ENCODE measurements at places on chromosomes 5 and 9.

DNA sequence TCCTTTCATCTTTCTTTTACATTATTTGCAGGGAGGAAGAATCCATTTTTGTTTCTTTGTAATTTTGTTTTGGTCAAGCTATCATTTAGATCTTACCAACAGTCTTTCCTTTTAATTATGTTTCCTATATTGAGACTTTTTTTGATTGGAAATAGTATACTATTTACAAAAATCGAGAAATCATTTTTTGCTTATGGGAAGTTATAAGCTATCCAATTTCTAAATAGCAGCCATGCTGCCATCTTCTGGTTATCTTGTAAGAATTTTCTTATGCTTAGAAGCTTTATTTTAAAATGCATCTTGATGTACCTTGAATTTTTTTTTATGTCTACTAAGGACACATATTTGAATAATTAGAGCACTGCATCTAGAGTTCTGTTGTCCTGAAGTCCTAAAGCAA is 821.2 kb downstream of the PTPRD start:
- no peak for DNase-seq

GRCh38 chr5:170365831-170366230 is 23.3 kb downstream of the KCNMB1 start:
- no peak for DNase-seq

GRCh38 chr9:123331346-123332060 is 24.5 kb upstream of the CRB2 start:
- no peak for DNase-seq

- no peak for DNase-seq
Measured at GRCh38 chr5:146233441-146233840, 30.0 kb downstream of the RBM27 start.

- no peak for DNase-seq
Measured at GRCh38 chr5:113693701-113694100, 180.2 kb downstream of the YTHDC2 start.
